Brain (organoid and tissue), 16 donors: ENCODE measurements at places on chromosomes 6 and 20. TPM values are rescaled to one million over a fixed set of nuclear protein-coding genes. Genes with fewer than 3 reads are reported as not detected.

Gene SLCO4A1
- 18.2 TPM for polyA plus RNA-seq

Gene PDYN
- polyA plus RNA-seq: 1.0 TPM

Gene CALHM4
- not detected for polyA plus RNA-seq

Gene OR2J3
- polyA plus RNA-seq: not detected

Gene LRRN4
- polyA plus RNA-seq: 0.22 TPM

Gene PLCB4
- polyA plus RNA-seq: 7.5 TPM

Gene EDN3
- polyA plus RNA-seq: 0.87 TPM

Gene DYNLT2
- polyA plus RNA-seq: 1.6 TPM

Gene CD109
- polyA plus RNA-seq: 0.97 TPM

Gene DNMT3B
- polyA plus RNA-seq: 8.7 TPM

Gene ANKRD66
- polyA plus RNA-seq: not detected

Gene WFDC10B
- polyA plus RNA-seq: not detected

Gene RIN2
- polyA plus RNA-seq: 13.4 TPM

Gene ECI2
- 69.3 TPM for polyA plus RNA-seq

Gene RIMS4
- polyA plus RNA-seq: 21.5 TPM

Gene SLC32A1
- polyA plus RNA-seq: 0.95 TPM

Gene VIP
- polyA plus RNA-seq: 0.27 TPM

Gene PI16
- polyA plus RNA-seq: 9.0 TPM

Gene NOX3
- polyA plus RNA-seq: not detected

Gene HLA-DPB1
- 32.1 TPM for polyA plus RNA-seq

Gene CST5
- not detected for polyA plus RNA-seq

Gene FUCA2
- polyA plus RNA-seq: 38.0 TPM

Gene PAX1
- not detected for polyA plus RNA-seq

Gene GSTA3
- not detected for polyA plus RNA-seq

Gene ZNF391
- 3.2 TPM for polyA plus RNA-seq
